ENCODE measurements at places on chromosomes 11 and 22.

DNA sequence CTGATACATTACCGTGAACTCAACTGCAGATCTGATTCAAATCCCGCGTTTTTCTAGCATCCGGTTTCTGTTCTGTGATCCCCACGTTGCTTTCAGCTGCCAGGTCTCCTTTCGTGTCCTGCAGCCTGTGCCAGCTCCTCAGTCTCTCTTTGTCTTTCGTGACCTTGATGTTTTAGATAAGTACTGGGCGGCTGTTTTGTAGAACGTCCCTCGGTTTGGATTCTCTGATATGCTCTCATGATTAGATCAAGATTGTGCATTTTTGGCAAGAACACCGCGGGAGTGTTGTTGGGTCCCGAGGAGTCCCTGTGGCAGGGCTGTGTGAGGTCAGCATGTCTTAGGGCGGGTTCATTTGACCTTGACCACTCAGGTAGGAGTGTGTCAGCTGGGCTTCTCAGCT, 38.6 kb downstream of the KCNQ1 start:
- no peak for DNase-seq

- no peak for DNase-seq
Measured at GRCh38 chr11:45648931-45649330, 16.5 kb downstream of the CHST1 start.

GRCh38 chr11:103051981-103052380, 40.0 kb downstream of the DCUN1D5 start:
- DNase-seq, result peak; percentile 1

DNA sequence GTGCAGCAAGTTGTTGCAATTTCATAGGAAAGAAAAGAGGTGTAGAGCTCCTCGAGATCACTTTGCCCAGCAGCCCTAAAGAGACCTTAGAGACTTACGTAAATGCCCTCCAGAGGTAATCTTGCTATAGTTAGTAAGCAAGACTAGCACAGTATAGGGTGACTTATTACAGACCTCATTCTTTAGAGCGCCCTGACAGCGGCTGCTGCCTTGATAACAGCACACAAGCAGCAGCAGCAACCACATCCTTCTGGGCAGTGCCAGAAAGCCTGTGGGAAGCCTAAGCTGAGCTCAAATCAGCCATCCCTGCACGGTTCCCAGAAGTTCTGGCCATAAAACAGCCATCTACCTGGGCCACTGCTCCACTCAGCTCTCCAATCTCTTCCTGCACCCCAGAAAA, 22.6 kb upstream of the OR56B1 start:
- DNase-seq, result no peak

DNA sequence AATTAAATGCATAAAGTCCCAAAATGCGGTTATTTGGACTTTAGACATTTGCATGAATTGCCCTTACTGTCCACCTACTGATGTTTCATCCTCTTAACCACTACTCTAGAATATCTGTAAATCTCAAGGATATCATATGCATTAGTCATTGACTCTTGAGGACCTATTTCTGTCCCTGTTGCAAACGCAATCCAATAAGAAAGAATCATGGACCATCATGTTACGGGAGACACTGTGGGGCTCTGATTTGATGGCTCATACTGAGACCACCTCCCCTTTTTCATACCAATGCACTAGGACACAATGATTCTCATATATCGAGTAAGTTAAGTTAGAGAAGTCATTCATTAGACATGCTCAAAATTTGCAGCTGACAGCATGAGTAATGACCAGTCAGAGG, 14.4 kb downstream of the POU2AF2 start:
- no peak for DNase-seq

DNA sequence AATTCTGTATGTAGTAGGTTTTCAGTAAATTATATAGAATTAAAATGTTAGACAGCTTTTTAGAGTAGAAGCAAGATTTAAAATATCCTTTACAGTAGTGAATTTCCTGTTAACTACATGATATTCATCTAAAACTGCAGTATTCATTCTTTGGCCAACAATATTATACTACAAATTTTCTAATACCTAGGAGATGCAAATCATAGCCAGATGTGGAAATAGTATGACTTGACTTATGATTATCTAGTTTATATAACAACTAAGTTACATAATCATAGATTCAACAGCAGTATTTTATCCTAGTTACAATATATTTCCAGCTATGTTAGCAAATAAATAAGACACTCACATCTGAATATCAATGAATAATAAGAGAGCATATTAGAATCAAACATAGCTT, 163.2 kb downstream of the MSANTD4 start:
- DNase-seq, result no peak

- DNase-seq, result no peak
Measured at GRCh38 chr22:44002997-44003396, 21.1 kb upstream of the PARVB start.

- DNase-seq, result no peak
Measured at GRCh38 chr11:47007579-47007978, 71.0 kb downstream of the CSTPP1 start.

DNA sequence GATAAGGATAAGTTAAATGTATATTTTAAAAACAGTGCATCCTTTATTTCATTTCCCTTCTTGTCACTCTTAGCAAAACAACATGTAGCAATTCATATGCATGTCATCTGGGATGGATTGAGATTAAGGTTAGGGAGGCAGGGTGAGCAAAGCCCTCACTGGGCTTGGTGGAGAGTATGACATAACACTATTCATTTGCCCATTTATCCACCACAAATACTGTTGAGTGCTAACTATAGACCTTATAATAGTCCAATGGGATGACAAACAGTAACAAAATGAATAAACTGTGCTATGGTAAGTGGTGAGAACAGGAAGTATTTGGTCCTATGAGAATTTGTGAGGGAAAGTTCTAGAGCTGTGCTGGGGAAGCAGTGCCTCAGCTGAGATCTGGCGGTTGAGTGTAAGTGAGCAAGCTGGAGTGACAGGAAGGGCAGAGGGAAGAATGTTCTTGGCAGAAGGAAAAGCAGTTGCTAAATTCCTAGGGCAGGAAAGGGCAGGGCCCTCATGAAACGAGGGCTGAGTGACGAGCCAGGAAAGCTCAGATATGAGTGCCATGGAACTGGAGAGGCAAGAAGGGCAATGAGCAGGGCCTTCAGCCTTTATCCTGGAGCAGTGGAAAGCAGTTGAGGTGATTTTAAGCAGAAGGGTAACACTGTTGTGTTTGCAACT, 6.7 kb downstream of the HSD17B12 start:
- DNase-seq, result no peak

- DNase-seq, result no peak
Measured at GRCh38 chr11:29162491-29162890, 854.3 kb downstream of the KCNA4 start.

DNA sequence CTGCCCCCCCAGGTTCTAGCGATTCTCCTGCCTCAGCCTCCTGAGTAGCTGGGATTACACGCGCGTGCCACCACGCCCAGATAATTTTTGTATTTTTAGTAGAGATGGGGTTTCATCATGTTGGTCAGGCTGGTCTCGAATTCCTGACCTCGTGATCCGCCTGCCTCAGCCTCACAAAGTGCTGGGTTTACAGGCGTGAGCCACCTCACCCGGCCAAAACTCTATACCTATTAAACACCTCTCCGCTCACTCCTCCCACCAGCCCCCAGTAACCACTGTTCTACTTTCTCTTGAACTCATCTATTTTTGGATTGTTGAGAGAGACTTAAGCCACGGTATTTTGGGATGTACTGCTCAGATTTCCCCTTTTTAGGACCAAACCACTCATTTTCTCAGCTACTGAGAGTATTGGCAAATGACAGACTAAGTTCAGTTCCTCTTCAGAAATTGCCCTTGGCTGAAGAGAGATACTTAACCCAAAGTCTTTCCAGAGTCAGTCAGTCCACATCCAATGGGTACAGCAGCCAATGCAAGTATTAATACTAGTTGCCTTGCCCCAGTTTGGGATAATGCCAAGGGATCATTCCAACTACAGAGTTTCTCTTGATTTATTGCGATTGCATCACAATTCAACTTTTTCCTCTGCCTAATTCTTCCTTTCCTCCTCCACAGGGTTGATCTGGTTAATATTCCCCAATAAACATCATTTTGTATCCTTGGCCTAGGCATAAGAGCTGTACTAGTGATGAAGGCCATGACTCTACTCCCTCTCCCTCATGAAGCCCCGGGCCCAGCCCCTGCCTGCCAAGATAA, 36.8 kb upstream of the CSTF3 start:
- DNase-seq, result no peak

GRCh38 chr22:24559471-24559870, 3.7 kb downstream of the SNRPD3 start:
- no peak for DNase-seq

DNA sequence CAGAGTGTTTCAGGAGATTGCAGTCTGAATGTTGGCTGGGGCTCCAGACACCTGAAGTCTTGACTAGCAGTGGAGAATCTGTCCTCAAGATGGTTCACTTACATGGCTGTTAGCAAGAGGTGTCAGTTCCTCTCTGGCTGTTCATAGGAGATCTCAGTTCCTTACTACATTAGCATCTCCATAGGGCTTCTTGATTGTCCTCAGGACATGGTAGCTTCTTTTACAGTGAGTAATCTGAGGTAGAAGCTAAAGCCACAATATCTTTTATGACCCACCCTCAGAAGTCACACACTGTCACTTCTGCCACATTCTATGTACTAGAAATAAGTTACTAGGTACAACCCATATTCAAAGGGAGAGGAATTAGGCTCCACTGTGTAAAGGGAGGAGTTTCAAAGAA, 10.5 kb upstream of the PATL1 start:
- DNase-seq, result no peak

GRCh38 chr22:25736378-25737011, 5.5 kb upstream of the MYO18B start:
- no peak for DNase-seq

- no peak for DNase-seq
Measured at GRCh38 chr11:66328302-66329144, 7.7 kb downstream of the RIN1 start.

DNA sequence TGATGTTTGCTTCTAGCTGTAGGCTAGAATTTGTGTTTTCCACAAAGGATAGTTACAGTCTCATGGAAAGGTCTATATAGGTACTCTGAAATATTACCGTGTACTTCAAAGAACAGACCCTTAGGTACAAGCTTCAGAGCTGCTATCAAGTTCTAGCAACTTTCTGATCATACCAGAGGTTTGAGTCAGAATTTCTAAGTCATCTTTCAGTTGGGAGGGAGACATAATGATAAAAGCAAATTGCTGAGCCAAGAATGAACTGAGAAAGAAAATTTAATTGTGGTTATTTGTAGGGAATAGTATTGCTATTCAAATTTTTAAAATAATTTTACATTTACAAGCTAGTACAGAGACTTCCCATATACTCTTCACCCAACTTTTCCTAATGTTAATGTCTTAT, 19.9 kb upstream of the ME3 start:
- DNase-seq, result no peak
